ENCODE measurements at places on chromosomes 16 and 17.

- DNase-seq = peak; percentile 66
These were observed 18.5 kb upstream of the ALDH3A1 start for GRCh38 chr17:19766421-19767270.

DNA sequence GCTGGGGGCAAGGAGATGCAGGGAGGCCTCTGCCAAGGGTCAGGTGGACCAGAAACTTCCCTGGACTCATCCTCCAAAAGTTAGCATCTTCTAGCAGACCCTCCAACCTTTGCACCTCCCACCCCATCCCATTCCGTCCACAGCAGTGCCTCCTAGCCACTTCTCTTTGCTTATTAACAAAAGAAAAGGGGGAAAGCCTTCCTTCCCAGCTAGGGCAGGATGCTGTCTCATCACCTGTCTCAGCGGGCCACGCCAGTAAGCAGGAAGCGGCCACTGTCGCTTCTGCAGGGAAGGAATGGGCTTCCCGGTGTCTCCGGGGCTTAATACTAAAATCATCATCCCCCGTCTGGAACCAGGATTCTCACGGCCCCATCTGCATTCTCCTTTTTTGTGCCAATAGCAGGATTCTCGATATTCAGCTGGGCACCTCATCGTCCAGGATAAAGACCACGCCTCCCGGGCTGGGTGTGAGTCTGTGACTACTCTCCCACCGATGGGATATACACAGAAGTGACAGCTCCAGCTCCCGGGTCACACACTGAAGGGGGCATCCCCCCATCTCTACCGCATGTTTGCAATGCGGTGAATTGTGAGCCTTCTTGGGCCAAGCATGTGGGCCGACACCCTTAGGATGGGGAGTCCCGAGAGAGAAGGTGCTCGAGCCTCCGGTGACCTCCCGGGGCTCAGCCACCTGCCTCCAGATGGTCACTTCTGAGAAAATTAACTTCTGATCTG lies 15.5 kb upstream of the RBFOX3 start:
- DNase-seq = no peak

DNA sequence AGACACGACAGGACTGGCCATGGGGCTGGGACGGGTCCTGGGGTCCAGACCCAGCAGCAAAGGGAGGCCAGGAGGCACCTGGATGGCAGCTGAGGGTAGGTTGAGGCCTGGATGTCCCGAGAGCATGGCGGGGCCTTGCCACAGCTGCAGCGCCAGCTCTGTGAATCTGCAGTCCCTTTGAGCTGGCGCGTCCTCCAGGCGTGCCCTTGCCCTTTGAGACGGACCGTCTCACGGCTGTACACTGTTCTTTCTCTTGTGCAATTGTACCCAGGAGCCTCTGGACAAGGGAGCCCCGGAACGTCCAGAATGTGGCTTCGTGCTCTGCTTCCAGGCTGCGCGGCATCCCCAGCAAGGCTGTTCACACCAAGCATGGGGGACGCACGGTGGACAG lies 69.5 kb upstream of the CIBAR2 start:
- no peak for DNase-seq

GRCh38 chr16:77624085-77624484 lies 98.2 kb upstream of the NUDT7 start:
- no peak for DNase-seq

- no peak for DNase-seq
These were observed 35.3 kb upstream of the PITPNM3 start for GRCh38 chr17:6591599-6592158.

DNA sequence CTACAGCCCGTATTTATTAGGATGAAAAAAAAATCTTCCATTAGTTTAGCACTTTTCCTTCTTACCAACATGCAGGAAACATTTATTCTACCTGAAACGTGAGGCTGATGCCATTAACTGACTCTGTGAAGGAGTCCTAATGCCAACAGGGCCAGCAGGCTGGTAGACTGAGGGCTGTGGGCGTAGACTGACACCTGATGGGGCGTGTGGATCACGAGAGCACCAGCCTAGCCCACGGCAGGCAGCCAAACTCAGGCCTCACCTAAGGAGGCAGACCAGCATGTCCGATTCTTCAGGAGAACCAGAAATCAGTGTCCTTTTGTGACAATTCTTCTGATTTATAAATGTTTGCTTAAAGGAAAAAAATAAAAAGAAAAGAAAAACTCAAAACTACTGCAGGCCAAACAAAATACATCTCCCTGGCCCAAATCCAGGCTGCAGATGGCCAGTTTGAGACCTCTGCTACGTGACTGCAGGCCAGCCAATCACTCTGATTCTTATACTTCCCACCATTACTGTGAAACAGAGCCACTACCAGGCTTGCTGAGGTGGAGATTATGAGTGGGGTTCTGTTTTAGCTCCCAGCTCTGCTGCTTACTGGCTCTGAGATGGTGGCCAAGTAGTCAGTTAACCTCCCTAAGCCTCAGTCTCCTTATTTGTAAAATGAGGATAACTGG lies 66.5 kb downstream of the GNAO1 start:
- no peak for DNase-seq

DNA sequence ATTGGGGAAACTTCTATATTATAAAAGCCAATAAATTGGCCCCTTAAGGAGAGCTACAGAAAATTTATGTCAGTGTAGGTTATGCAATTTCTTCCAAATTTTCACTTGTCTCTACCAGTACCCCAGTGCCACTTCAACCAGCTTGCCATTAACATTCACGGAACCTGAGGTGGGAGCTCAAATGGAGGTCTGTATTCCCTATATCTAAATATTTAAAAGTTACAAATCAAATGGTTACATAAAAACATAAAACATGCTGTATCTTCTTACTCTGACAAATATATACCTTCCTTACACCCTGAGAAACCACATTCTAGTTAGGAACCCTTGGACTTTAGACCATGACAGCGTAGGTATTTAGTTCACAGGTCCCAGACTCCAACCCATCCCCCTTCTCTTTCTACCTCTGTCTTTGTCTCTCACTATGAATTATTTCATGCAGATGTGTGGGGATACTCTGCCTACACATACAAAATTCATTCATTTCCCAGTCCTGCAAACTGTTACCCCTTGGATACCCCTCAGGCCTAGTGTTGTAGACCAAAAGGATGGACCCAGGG lies 127.8 kb upstream of the PMFBP1 start:
- DNase-seq = no peak

GRCh38 chr17:38911081-38911730 lies 14.2 kb upstream of the LASP1NB start:
- DNase-seq = no peak

DNA sequence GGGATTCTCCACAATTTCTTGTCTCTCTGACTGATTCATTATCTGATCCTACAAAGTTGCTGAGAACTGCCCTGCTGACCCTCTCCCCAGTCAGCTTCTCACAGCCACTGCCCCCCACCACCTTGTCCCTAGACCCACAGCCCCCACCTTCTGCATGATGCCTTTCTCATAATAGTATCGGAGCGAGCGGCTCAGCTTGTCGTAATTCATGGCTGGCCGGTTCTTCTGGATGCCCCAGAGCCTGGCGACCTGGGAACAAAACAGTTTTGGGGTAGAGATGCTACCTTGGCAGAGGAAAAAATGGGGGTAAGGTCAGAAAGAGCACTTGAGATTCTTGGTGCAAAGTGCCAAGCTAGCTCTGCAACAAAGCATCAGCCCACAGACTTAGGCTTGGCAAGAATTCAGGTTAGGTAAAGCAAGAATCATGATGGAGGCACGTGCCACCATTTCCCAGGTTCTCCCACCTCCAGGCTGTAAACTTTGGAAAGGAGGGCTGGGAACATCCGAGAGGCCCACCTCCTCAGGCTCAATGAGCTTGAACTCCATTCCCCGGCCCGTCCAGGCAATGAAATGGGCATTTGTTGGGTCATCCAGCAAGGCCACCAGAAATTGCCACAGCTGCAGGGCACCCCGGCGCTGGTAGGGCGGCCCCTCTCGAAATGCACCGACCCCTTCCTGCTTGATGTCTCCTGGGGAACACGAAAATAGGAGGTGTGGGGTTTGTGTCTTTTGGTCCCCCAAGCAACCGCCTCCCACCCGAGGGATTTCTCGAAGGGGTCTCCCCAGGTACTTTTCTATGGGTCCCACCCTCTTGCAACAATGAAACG lies 16.9 kb downstream of the ETV4 start:
- no peak for DNase-seq
